Common myeloid progenitor, CD34-positive (primary cell): ENCODE measurements at places on chromosomes 6 and 20.

- no peak for DNase-seq
Observed at GRCh38 chr6:7532232-7532631, 9.2 kb upstream of the DSP start.

DNA sequence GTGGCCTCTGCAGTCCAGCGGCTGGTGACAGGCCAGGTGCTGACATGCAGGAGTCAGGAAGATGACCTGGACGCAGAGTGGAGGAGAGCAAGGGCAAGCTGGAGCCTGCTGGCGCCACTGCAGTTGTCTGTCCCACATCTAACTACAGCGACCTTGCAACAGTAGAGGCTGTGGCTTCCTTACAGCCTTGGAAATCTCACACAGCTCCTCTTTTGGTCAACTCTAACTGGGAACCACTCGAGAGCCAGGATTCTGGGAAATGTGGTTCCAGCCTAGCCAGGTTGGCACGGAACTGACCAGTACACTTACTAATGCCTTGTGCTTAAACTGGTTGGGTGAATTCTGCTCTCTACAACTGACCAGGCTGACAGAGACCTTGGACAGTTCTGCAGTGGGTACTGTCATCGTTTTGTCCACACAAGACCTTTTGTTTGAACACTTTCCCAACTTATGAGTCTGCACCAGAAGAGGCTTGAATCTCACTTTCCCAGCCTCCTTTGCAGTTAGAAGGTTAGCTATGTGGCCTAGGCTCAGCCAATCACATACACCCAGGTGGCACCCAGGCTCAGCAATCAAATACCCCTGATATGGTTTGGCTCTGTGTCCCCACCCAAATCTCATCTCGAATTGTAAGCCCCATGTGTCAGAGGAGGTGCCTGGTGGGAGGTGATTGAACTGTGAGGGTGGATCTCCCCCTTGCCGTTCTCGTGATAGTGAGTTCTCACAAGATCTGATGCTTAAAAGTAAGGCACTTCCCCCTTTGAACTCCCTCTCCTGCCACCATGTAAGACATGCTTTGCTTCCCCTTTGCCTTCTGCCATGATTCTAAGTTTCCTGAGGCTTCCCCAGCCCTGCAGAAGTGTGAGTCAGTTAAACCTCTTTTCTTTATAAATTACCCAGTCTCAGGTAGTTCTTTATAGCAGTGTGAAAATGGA is 153.5 kb downstream of the ZMYND8 start:
- DNase-seq, result peak; percentile 9

- no peak for DNase-seq
Observed at GRCh38 chr20:50918403-50918802, 12.8 kb downstream of the ADNP start.

DNA sequence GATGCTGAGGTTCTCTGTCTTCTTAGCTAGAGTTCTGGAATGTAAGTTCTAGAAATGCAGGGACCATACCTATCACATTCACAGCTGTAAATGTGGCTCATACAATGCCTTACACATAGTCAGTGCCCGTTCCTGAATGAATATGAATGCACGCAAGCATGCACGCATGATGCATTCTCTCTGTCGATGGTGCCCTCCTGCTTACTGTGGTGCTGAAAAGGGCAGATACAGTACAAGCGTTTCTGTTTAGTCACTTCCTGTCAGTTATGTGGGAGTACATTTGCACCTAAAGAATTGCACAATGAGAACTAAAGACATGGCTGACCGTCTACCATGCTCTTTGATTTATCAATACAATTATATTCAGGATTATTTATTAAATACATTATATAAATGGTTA is 152.2 kb upstream of the SOX4 start:
- no peak for DNase-seq

- no peak for DNase-seq
Observed at GRCh38 chr20:46299078-46299477, 9.2 kb downstream of the CDH22 start.

- DNase-seq, result no peak
Observed at GRCh38 chr20:40225596-40225995, 463.4 kb downstream of the MAFB start.

GRCh38 chr6:113809826-113810225 is 47.3 kb upstream of the MARCKS start:
- DNase-seq, result peak; percentile 47

DNA sequence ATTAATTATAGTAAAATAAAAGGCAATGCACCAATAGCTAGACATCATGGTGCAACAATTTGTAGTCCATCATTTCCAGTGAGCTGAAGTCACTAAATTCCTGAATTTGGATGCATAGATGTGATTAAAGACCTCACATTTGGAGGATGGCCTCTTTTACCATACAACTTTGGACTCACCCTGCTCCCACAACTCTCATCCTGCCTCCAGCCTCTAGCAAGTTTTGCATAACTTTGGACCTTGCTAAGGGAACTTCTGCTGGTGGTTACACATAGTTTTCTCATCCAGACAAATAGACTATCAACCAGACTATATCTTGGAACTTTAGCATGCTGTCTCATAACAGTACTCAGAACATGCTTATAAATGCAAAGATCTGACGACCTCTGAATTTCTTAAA is 12.8 kb upstream of the ELOVL2 start:
- no peak for DNase-seq

DNA sequence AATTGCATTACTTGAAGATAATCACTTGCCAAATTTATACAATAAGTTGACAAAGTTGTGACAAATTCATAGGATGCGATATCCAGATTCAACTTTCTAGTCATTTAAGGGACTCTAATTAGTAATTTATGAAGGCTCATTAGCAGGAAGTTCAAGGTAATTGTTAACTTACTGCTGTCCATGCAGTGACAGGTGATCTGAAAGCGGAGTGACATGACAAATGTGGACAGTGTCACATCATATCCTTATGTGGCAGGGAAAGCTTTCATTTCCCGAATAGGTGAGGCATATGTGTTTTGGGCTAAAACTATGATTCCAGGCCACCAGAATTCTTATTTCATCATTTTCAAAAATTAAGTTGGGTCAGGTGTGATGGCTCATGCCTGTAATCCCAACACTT is 115.9 kb upstream of the BMP2 start:
- no peak for DNase-seq

DNA sequence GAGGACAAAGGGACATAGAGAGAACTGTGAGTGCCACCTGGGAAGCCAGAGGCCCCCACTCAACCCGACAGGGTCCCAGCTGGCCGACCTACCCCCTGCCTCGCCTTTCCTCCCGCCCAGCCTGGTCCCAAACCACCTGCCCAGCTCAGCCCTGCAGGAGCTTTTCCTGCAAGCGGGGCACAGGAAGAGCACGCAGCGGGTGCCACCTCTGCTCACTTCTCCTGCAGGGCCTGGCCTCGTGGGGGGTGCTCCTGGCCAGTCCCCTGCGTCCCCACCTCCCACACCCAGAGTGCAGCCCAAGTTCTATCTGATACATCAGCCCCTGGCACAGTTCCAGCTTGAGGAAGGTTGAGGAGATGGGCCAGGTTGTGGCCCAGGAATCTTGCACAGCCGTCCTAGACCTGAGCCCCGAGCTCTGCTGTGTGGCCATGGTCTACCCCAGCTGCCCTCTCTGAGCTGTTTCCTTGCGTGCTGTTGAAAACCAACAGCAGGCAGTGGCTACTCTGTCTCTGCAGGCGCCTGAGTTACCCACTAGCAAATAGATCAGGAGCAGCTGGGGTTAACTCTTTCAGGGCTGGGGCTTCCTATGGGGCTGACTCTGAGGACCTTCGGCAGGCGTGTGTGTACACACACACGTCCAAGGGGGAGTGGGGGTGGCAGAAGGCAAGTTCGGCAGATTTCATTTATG is 1.7 kb downstream of the NECAB3 start:
- no peak for DNase-seq

DNA sequence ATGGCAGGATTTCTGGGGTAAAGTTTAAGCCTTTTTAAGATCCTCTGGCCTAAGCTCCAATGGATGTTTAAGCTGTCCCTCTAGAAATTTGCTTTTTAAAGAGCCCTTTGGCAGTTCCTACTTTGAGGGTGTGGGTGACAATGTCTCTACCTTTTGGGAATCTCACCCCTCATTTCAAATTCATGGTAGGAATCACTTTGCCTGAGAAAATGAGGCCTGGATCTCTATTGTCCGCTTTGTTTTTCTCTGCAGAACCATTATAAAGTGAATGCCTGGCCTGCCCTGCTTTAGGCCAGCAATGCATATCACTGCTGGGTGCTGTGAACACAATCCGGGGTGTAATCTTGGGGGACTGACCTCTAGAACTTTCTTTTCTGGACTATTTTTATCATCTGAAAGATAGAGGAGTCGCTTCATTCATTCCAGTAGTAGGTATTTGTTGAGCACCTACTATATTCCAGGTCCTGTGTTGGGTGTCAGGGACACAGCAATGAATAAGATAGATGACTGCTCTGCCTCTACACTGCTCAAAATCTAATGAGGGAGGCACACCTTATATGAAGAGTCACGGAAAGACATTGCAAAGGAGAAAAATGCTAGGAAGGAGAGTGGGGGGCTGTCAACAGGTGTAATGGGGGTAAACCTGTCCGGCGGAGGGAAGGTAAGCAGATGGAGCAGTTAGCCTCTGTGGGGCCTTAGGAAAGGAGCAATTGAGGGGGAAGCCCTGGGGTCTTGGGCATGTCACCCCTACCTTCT is 8.6 kb upstream of the COMMD7 start:
- no peak for DNase-seq
